HT1080 (cell line): ENCODE measurements at places on chromosomes 12 and 14. TPM values are rescaled to one million over a fixed set of nuclear protein-coding genes. Genes with fewer than 3 reads are reported as not detected.

Gene SMOC1
- 0.97 and 1.5 TPM in 2 replicates for total RNA-seq

DNA sequence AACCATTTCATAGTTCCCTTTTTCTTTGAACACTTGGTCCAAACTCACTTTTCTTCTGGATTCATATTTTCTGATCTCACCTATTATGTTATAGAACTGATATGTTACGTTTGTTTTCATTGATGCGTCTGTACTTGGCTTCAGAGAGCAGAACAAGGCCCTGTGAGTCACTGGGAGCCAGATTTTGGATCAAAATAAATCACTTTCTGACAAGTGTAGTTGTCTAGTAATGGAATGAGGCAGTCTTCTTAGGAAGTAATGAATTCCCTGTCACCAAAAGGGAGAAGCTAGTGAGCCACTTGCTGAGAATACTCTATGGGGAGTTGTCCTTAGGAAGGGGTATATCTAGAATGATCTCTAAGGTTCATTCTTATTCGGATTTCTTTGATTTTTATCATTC, 10.2 kb downstream of the BICD1 start:
- peak; percentile 36 for DNase-seq

DNA sequence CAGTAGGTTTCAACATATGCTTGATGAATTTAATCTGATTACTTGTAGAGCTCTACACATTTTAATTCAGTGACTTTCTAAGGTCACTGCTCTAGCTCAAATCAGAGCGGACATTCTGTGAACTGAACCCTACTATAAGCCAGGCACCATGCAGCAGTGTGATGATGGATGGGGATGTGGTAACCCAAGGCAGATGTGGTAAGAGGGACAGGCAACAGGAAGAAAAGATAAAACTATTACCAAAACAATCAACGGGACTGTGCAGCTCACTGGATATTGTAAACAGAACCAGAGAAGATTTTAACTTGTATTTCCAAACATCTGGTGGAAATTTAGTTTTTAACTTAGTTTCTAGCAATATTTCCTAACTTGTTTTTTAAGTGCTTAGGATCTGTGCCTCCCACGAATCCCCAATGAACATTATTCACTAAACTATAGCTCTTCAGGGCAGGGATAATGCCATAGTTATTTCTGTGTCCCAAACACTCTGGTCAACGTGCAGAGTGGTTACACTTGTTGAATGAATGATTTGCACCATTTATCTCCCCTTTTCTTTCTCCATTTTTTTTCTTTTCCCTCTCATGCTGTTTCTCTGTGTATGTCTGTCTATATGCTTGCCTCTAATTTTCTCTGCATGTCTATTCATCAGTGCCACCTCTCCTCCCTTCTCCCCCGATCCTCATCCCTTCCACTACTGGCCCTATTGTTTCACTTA, 3.0 kb downstream of the ERO1A start:
- DNase-seq, result no peak

Gene CPSF2
- total RNA-seq, result 57.3 and 68.9 TPM in 2 replicates

DNA sequence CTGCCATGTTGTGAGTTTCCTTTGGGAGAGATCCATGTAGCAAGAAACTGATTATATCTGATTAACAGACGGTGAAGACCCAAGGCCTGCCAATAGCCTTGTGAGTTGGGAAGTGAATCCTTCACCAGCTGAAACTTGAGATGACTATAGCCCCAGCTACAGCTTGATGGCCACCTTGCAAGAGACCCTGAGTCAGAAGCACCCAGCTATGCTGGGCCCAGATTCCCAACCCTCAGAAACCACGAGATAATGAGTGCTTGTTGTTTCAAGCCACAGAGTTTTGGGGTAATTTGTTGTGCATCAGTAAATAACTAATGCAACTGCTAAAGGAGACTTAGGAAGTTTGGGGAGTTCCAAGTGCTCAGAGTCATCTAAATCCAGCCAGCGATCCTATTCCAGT, 80.3 kb downstream of the AVPR1A start:
- DNase-seq, result no peak

DNA sequence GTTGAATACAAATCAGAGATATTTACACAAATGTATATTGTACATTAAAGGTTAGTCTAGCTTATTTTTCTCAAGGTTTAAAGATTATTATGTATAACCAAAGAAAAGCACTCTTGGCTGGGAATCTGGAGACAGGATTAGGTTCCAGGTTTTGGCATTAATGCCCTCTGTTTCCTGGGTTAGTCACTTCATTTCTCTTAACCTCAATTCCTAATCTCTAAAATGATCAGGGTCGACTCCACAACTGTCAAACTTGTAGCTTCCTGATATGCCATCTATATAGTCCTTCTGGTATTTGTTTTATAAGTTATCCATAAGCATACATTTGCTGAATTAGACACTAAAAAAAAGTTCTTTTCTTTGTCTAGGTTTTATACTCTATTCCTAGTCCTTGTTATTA, 2.6 kb downstream of the ITPR2 start:
- no peak for DNase-seq

Gene PRH2
- 0.63 TPM in 1 of 2 replicates, not detected in the other for total RNA-seq

Gene SOX5
- 0.05 and 0.20 TPM in 2 replicates for total RNA-seq

DNA sequence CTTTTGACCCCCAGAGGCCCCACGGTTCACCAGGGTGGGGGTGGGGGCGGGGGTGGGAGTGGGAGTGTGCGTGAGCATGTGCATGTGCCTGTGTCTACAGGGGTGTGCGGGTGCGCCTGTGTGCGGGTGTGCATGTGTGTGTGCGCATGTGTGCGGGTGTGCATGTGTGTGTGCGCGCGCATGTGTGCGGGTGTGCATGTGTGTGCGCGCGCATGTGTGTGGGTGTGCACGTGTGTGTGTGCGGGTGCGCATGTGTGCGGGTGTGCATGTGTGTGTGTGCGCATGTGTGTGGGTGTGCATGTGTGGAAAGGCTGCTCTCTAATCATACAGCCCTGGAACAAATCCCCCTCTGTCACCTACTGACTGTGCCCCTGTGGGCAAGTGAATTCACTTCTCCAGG, 38.8 kb downstream of the RFLNA start:
- DNase-seq, result no peak

- no peak for DNase-seq
Observed at GRCh38 chr14:95183532-95184412, 26.4 kb upstream of the DICER1 start.

DNA sequence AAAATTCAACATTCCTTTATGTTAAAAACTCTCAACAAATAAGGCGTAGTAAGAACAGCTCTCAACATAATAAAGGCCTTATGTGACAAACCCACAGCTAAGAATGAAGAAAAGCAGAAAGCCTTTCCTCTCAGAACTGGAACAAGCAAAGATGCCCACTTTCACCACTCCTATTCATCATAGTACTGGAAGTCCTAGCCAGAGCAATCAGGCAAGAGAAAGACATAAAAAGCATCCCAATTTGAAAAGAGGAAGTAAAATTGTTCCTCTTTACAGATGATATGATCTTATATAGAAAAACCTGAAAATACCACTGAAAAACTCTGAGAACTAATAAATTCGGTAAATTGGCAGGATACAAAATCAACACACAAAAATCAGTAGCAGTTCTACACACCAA, 52.1 kb downstream of the STON2 start:
- DNase-seq, result no peak

- no peak for DNase-seq
Observed at GRCh38 chr14:36518031-36518585, 1.9 kb downstream of the NKX2-1 start.

Gene CELA1
- not detected in 2 replicates for total RNA-seq

Gene TRPV4
- 0.50 and 0.72 TPM in 2 replicates for total RNA-seq

GRCh38 chr12:92193063-92193462, 47.4 kb upstream of the BTG1 start:
- no peak for DNase-seq
